ENCODE measurements at places on chromosomes 11 and 22. TPM values are rescaled to one million over a fixed set of nuclear protein-coding genes. Genes with fewer than 3 reads are reported as not detected.

DNA sequence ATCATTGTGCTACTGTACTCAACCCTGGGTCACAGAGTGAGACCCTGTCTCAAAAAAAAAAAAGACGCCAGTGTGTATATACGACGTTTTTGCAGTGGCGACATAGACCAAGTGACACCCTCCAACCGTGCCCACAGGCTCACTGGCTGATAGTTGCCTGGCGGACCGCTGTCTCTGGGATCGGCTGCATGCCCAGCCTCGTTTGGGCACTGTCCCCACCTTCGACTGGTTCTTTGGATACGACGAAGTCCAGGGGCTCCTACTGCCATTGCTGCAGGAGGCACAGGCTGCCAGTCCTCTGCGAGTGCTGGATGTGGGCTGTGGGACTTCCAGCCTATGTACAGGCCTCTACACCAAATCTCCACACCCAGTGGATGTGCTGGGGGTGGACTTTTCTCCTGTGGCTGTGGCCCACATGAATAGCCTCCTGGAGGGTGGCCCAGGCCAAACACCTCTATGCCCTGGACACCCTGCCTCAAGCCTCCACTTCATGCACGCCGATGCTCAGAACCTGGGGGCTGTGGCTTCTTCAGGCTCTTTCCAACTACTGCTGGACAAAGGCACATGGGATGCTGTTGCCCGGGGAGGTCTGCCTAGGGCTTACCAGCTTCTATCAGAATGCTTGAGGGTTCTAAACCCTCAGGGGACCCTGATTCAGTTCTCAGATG, 1.3 kb downstream of the CSKMT start:
- no peak for DNase-seq

GRCh38 chr11:85685125-85685819, 723 bp downstream of the CCDC89 start:
- DNase-seq, result no peak

GRCh38 chr22:30301995-30302809, 12.9 kb upstream of the CASTOR1 start:
- no peak for DNase-seq

GRCh38 chr11:61860054-61860903, 31.1 kb downstream of the FADS3 start:
- DNase-seq, result no peak

DNA sequence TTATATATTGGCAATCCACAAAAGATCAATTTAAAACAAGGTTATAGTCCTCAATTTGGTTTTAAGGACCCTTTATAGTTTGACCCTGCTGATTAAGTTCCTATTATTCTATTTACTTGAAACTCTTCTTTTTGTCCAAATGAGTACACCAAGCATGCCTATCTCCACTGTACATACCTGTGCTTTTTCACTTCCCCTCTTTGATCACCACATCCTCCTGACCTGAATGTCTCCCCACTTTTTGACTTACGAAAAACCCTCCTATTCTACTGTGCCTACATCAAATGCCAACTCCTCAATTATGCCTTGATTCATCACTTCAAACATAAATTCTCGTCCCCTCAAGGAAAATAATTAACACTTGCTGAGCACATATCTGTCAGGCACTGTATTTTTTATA, 113.5 kb downstream of the SOX6 start:
- no peak for DNase-seq

DNA sequence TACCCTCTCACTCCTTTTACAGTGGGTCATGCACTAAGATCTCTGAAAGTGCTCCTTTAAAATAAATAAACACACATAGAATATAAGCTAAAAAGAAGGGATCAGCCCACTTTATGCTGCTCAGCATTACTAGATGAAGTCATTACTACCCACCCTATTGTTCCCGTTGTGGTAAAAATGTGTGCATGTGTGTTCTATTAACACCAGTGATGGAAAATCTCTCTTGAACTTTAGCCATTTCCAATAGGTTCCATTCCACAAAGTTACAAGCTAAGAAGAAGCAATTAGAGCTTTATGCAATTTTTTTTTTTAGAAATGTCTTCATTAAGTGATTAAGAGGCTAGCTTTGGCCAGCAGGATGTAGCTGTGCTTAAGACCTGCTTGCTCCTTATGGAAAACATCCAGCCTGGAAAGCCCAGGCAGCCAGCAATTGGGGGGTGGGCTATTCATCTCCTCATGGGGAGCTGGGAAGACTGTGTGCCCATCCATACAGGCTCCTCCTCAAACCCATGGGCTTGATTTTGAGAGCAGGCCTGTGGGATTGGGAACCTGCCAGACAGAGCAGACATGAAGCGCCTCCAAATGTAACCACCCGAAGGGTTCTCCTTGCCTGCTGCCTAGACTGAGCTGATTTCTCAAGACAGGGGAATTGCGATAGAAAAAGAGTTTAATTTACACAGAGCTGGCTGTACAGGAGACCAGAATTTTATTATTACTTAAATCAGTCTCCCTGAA, 92.9 kb upstream of the PARVA start:
- DNase-seq, result no peak

- peak; percentile 33 for DNase-seq
These were observed 36.0 kb upstream of the LDLRAD3 start for GRCh38 chr11:35907648-35908431.

DNA sequence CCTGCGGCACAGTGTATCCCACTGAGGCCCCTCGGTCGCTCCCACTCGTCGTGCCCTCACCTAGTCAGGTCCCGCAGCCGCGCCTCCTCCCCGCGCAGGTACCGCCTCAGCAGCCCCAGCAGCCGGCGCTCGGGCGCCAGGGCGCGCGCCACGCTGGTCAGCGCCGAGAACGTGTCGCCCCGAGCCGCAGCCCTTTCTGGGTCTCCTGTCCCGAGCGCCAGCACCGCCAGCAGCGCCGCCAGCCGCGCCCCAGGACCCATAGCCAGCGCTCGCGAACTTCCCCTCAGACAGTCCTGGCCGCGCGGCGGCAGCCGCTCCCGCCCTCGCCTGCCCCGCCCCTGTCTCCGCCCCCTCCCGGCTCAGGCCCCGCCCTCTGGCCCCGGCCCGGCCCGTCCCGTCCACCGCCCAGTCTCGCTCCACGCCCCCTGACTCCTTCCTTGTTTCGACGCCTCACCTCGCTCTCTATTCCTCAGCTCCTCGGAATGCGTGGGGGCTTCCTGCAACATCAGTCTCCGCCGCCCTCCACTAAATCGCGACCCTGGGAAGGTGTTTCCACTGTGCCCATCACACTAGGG, at the start of gene P4HA3:
Gene P4HA3, minus strand, starts transcription at position 289 of the 575 bp plus-strand sequence. Its CDS starts 29 bp downstream, at position 260.
- no peak for DNase-seq

GRCh38 chr11:122248131-122248530, 132.1 kb upstream of the BLID start:
- DNase-seq, result no peak

- no peak for DNase-seq
These were observed 17.1 kb upstream of the ADORA2A start for GRCh38 chr22:24410110-24410856.

- DNase-seq, result peak; percentile 67
These were observed 52.5 kb downstream of the TPCN2 start for GRCh38 chr11:69101115-69101791.

- DNase-seq, result no peak
These were observed 131.6 kb downstream of the MAML2 start for GRCh38 chr11:96211436-96211835.

DNA sequence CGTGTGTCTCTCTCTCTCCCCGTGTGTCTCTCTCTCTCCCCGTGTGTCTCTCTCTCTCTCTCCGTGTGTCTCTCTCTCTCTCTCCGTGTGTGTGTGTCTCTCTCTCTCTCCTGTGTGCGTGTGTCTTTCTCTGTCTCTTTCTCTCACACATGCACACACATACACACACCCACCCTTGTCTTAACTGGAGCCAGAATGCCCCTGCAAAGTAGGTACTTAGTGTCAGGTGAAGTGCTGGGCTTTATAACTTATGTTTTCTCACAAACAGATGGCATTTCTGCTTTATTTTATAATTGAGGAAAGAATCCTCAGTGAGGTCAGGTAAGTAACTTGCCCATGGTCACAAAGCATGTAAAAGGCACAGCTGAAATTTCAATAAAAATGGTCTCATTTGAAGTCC, 106.0 kb downstream of the CSNK2A3 start:
- no peak for DNase-seq

DNA sequence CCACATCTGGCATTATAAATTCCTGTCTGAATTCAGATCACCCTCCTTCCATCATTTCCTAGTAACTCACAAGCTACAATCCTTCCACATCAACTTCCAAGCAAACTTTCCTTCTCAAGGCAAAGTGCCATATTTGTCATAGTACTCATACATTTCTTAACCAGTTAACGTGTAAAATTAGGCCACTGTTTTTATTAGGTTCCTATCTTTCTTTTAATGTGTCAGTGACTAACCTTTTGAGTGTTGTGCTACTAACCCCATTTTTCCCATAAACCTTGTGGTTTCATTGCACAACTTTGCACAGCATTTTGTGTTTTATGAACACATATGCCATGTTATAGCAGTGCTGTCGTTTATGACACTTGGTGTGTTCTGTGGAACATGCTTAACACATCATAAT, 90.1 kb downstream of the KIF18A start:
- no peak for DNase-seq

DNA sequence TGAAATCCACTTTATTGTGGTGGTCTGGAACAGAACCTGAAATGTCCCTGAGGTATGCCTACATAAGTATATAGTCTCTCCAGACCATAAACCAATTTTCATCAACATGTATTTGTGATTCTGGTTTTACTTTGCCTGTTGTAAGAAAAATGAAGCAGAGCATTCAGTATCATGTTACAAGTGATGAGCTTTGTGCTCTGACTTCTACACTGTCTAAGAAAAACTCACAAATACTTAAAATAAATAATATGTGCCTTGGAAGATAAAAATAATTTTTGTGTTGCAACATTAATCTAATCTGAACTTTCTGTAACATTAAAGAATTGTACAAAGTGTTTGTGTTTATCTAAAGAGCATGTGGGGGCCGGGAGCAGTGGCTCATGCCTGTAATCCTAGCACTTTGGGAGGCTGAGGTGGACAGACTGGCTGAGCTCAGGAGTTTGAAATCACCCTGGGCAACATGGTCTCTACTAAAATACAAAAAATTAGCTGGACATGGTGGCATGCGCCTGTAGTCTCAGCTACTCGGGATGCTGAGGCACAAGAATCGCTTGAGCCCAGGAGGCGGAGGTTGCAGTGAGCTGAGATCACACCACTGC, 219.5 kb downstream of the SOX6 start:
- DNase-seq, result no peak

- DNase-seq, result no peak
These were observed 72.8 kb downstream of the PPP2R1B start for GRCh38 chr11:111693224-111693937.

- no peak for DNase-seq
These were observed 839 bp downstream of the STX5 start for GRCh38 chr11:62830904-62831519.

- no peak for DNase-seq
These were observed 46.3 kb downstream of the ANO1 start for GRCh38 chr11:70124321-70125000.

DNA sequence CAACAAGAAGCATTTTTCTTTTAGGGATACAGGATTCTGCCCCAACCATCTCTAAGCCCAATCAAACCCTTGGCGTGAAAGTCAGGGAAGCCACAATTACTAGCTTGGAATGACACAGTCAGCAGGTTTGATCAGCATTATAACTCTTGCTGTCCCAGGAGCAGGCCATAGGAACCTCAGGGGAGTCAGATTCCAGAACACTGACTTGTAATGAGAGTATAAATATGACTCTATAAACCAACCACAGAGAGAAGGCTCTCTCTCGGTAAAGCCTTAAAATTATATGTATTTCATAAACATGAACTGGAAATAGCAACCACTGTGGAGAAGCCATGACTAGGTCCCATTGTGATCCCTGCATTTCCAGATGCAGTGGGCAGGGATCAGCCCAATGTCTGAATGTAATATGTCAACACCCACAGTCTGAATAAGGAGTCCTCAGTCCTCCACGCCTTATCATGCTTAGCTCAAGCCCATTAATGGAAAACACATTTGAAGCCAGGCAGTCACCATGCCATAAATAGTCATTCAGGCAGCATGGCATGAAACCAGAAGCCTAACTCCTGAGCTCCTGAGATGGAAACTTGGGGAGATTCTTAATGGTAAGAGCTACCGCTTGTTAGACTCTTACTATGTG, 99.1 kb upstream of the MTNR1B start:
- DNase-seq, result no peak

OR5M10 gene
- total RNA-seq, result not detected

CD82 gene
- total RNA-seq, result 26.1 TPM

VPREB1 gene
- total RNA-seq, result not detected

TMEM45B gene
- total RNA-seq, result 2.6 TPM

PANX3 gene
- not detected for total RNA-seq

CDON gene
- total RNA-seq, result 17.1 TPM

OR8G1 gene
- not detected for total RNA-seq

CHADL gene
- total RNA-seq, result 0.33 TPM

PLEKHB1 gene
- total RNA-seq, result 6.6 TPM

TTC36 gene
- 1.2 TPM for total RNA-seq

All from Panc1 (cell line).